ENCODE measurements at places on chromosomes 3 and 15.
A peak's percentile ranks its signal among the peaks of the same experiment; 100 is the strongest.

DNA sequence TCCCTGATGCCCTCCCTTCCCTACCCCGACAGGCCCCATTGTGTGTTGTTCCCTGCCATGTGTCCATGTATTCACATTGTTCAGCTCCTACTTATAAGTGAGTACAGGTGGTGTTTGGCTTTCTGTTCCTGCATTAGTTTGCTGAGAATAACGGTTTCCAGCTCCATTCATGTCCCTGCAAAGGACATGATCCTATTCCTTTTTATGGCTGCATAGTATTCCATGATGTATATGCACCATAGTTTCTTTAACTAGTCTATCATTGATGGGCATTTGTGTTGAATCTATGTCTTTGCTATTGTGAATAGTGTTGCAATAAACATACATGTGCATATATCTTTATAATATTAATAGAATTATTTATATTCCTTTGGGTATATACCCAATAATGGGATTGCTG lies 52.1 kb upstream of the TNFSF10 start:
- no peak for DNase-seq

DNA sequence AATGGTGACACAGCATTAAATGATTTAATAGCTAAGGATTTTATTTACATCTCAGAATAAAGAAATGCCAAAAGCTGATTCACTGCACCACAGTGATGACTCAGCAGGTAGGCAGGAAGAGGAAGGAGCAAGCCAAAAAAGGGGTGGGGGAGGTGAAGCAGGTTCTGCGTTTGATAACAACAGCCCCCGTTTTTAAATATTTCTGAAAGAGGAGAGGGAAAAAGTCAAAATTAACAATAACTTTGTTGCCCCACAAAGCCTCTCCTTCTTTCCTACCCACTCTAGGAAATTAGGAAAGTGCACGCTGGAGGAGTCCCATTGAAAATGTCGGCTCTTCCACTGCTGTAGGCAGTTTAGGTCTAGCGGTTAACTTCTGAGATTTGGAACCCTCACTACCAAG lies 9.9 kb upstream of the CCDC54 start:
- peak; percentile 78 for DNase-seq

DNA sequence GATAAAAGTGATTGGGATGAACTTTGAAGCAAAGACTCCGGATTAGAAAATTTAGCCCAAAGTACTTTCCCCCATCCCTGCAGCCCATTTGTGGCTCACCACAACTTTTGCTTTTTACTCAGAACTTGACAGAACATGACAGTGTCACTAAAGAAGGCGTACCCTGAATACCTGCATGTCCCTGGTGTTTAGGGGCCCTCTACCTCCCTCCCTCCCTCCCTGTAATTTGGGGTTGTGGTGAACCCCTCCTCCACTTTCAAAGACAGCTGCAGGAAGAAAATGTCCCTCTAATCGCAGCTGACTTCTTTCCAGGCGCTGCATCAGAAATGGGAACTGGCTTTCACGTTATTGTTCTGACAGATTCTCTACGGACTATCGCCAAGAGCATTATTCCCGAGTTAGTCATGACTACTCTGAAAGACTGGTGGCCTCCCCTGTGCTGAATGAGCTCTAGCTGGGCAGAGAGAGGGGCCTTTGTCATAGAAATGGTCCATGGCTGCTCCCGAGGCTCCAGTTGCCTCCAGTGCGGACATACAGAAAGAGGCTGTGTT lies 93.2 kb upstream of the ARHGEF3 start:
- DNase-seq = no peak

DNA sequence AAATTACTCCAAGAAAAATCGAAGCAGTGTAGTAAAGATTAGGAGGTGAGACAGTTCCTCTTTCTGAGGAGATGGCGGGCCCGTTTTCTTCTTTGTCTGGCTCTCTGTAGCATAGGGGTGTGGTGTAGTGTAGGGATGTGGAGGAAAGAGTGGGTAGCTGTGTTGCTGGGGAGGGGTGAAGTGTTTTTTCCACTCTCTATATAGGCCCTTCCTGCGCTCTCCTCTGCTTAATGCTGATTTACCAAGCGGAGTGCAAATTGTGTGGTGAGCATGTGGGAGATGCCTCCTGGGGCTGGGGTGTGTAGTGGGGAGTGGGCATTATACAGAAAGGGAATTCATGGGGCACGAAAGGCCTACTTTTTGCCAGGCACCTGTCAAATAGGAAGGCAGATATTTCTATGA lies 94.9 kb downstream of the ST6GAL1 start:
- DNase-seq = no peak

- no peak for DNase-seq
These were observed 31.3 kb upstream of the IQSEC1 start for GRCh38 chr3:13104511-13104910.

GRCh38 chr3:82739390-82739789 lies 977.9 kb upstream of the GBE1 start:
- DNase-seq = no peak

- DNase-seq = no peak
These were observed 60.7 kb downstream of the PBRM1 start for GRCh38 chr3:52625041-52625440.
